ENCODE measurements at places on chromosomes 2 and 18.

DNA sequence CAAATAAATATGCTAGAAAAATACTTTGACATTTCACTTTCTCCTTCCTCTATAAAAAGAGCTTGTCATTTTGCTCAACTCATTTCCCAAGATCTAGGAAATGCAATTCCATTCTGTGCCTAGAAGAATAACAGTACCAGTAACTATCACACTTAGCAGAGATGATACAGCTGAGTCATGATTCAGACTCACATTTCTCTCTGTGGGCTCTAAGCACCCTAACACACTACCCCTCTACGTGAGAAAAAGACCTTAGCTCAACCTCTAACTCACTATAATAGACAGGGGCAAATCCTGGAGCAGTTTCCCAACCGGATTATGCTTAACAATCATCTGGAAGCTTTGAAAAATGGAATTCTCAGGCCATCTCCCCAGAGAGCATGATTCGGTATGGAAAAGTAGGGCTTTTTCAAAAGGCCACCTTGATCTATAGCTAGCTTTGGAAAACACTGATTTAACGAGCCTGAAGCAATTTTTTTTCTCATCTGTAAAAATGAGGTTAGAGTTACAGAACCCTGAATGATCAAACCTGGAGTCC, 1312.3 kb upstream of the PIK3C3 start:
- DNase-seq: no peak

DNA sequence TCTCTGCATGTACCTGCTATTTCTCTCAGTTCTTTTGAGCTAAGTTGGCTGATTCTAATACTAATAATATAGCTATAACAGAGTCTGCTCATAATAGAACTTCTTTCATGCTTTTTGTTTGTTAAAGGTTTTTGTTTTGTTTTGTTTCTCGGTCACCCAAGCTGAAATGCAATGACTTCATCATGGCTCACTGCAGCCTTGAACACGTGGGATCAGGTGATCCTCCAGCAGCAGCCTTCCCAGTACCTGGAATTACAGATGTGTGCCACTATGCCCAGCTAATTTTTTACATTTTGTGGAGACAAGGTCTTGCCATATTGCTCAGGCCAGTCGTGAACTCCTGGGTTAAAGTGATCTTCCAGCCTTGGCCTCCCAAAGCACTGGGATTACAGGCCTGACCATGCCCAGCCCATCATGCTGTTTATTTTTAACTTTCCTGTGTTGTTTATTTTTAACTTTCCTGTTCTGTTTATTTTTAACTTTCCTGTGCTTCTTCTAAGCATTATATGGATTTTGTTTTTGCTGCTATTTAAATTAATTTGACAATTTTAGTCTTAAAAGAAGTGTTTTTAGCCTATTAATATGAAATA, 763.8 kb upstream of the CDH7 start:
- no peak for DNase-seq

DNA sequence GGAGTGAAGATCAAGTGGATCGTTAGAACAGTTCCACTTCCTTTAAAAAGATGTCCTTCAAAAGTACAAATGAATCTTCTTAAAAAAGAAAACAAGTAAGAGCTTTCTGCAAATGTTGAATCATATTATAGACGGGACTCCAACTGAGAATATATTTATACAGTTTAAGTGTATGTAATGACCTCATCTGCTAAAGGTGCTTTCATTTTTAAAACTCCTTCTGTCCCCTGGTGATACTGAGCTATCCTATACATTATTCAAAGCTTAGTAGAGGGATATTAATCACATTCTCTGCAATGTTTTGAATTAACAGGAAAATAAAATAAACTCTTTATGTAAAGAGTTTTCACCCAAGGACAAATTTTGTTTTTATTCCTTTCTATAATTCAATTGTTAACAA, 420.7 kb upstream of the SLC8A1 start:
- DNase-seq: no peak

GRCh38 chr2:136125236-136125635, 7.3 kb upstream of the CXCR4 start:
- DNase-seq: no peak

DNA sequence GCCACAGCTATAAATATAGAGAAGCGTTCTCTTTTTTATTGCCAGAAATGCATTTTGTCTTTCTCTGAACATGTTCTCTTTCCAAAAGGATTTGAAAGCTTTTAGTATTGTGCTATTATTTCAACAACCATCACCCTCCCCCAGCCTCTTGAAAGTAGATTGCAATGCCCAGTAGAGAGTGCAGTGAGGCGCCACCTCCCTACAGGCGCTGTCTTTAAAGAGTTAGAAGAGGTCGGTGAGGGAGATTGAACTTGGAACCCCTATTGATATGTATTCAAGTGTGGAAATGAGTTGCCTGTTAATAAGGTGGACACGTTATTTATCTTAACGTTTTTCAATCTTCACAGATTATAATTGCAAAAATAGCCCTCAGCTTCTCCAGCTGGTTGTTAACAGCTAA, 360.3 kb downstream of the LRP1B start:
- DNase-seq: no peak

GRCh38 chr18:25230658-25231326, 121.2 kb downstream of the ZNF521 start:
- no peak for DNase-seq

DNA sequence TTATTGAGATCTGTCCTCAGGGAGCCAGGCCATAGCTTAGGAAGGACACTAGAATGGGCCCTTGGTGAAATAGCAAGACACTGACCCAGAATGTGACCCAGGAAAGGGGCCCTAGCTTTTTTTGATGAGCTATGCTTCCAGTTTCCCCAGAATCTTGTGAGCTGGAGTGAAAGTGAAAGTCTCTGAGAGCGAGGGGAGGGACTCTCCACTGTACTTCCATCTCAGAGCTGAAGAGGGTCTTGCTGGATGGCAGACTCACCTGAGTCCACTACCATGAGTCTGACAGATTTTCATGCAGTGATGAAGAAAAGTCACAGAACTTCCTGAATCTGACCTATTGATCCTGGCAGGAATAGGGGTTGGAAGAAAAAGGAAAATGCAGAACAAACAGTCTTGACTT, 3.1 kb downstream of the ARHGAP25 start:
- no peak for DNase-seq

- DNase-seq: no peak
Measured at GRCh38 chr2:238504181-238504931, 77.6 kb downstream of the ASB1 start.
